ENCODE measurements at places on chromosomes 4 and X. TPM values are rescaled to one million over a fixed set of nuclear protein-coding genes. Genes with fewer than 3 reads are reported as not detected.

Gene XAGE1B
- not detected for total RNA-seq

Gene AKAP14
- total RNA-seq, result not detected

Gene POLN
- 5.3 TPM for total RNA-seq

Gene XAGE1A
- not detected for total RNA-seq

Gene DOK7
- 0.32 TPM for total RNA-seq

Gene TNIP3
- total RNA-seq, result 2.8 TPM

Data from smooth muscle cell of the umbilical artery (primary cell).